Posterior cingulate gyrus (tissue), 11 donors: ENCODE measurements at places on chromosomes 2 and 18.

- no peak for DNase-seq
These were observed 178.0 kb downstream of the ASXL3 start for GRCh38 chr18:33755931-33756560.

DNA sequence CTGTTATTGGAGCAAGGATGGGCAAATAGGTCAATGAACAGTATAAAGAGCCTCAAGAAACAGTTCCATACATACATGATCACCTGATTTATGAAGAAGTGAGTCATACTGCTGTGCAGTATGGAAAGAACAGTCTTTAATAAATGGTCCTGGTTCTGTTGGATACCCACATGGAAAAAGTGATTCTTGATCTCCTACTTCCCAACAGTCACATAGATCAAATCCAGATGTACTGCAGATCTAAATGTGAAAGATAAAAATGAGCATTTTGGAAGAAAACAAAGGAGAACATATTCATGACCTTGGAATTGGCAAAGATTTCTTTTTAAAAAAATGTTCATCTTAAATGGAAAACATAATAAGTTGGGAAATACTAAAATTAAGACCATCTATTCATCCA lies 75.8 kb downstream of the CCDC148 start:
- DNase-seq = no peak

DNA sequence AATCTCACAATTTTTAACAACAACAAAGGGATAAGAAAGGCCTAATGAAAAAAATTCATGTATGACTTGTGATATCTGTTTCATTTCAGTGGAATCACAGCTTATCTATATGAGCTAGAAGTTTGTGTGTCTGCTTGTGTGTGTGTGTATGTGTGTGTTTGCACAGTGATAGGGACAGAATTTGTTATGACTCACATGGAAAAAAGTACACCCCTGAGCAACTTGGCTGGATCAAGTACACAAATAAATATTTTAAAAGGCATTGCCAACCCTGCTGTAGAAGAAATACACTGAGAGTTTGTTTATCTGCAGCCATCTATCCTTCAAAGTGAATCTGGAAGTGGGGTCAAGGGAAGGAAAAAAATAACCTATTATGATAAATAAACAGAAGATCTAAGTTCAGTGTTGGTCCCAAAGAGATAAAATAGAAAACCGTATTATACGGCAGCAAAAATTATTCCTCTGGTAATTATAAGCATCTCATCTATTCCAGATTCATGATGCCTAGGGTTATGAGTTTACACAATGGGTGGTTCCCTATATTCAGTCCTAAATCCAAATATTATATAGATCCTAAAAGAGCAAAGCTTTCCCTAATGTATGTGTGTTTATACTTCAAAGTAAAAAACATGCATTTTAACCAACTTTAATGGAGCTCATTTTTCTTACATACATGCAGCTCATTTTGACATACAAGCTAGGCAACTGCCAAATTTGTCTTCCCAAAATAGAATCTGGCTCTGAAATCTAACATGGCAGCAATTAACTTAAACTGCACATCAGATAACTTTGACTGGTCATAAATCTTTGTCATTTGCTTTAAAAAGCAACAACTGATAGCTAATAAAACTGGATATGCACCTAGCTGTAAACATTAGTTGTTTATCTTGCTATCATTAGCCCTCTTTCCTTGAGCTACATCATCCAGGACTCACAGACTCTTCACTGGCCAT lies 420.6 kb downstream of the IRS1 start:
- DNase-seq = no peak

DNA sequence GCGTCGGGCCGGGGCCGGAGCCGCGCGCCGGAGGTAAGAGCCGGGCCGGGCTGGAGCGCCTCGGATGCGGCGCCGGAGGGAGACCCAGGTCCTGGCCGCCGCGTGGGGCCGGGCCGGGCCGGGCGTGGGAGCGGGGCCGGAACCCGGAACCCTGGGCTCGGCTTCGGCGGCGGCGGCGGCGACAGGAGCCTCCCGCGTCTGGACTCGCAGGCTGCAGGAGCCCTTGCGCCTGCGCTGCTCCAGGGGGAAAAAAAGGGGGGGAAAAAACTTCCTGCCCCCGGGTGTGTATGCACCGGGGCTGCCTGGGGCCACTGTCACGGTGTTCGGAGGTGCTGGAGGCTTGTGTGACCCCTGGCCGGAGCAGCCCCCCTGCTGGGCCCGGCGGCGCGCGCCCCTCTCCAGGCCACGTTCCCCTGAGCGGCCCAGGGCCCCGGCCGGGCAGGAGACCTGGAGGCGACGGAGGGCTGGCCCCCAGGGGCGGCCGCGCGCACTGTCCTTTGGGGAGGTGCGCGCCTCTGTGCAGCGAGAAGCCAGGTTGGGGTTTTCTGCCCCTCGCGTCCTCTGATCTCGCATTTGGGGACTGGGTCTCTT lies 864 bp downstream of the KLHL29 start:
- no peak for DNase-seq

- DNase-seq = no peak
These were observed 262.7 kb upstream of the SPHKAP start for GRCh38 chr2:228444161-228444560.

DNA sequence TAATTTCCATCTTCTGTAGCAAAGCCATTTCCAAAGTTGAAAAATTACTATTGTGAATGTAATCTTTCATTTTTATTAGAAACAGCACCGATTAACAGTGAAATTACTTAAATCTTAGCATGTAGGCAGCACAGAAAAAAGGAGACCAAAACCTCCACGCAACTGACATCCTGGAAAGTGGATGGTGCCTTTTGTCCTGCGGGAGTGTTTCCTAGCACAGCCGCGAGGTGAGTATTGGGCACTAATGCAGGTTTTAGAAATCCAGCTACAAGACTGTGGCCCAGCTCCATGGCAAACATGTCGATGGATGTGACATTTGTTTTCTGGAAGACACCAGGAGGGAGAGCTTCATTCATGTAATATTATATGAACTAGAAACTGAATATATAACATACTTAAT lies 86.9 kb downstream of the MBP start:
- DNase-seq = no peak

DNA sequence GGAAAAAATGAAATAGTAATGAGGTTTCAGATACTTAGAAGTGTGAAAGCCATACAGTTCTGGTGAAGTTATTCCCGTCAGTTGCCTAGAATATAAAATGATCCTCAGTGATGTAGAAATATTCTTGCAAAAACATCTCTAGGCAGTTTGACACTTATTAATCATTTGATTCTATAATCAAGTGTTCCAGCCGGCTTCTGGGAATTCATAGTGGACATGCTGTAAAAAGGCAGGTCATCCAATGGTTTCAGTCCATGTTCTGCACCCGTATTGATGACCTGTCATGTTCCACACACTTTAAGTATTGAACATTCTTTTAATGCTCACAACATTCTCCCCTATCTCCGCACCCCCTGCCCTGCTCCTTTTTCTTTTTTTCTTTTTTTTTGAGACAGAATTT lies 19.8 kb downstream of the ARPC2 start:
- DNase-seq = no peak

DNA sequence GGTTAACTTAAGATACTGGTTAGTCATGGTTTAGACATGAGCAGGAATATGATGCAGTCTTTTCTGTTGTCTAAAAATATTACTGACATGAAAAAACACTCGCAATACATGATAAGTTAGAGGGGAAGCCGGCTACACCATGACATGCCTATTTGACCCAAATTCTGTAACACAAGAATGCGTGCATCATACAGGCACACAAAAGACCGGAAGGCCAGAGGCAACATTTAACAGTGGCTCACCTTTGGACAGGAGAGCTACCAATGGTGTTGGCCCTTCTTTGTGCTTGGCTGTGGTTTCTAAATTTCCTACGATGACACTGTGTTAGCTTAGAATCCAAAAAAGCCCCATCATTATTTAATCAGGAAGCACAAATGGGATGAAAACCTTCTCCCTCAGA lies 4.1 kb downstream of the PARD6G start:
- DNase-seq = no peak

DNA sequence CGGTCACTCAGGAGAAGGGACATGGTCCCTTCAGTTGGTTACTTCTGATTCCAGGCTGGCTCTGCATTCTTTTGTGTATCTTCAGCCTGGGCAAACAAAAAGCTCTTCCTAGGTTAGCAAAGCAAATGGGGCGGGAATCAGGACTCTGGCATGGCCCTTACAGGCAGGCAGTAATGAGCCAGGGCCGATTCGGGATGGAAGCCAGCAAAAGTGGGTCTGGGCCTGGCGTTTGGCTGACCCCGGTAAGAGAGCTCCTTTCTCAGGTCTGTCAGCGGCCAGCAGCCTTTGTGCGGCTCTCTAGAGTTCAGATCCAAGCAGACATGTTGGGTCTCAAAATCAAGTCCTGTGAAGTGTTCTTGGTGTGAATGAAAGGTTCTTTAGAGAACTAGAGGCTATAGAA lies 81.5 kb upstream of the EML6 start:
- no peak for DNase-seq

DNA sequence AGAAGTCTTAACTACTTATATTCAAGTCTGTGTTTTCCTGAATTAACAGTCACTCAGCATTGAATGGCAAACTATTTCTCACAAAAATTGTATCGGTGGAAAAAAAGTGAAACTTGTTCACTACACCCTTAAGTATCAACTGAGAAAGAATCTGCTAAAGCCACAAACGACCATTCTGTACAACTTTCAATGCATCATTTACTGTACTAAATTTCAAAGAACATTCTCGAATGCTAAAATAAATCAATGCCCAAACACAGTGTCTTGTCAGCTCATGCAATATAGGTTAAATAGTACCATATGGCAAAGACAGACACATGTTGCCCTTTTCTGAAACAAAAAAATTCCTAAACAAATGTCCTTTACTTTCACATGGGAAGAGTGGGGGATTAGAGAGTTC lies 9.0 kb downstream of the ZNF516 start:
- no peak for DNase-seq

DNA sequence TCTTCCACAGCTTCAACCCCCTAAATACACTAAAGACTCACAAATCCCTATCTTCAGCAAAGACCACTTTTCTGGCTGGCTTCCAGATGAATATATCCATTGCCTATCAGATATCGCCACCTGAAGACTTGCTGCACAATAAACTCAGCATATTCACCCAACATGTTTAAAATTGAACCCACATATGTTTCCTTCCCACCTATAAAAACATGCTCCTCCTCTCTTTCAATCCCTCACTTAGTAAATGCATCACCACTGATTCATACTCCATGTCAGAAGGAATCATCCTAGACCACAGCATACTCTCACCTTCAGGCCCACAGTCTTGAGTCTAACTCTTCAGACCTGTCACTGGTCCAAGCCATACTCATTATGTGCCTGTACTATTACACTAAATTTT lies 5.3 kb downstream of the SPC25 start:
- no peak for DNase-seq

- DNase-seq = no peak
These were observed 4.3 kb downstream of the TMEFF2 start for GRCh38 chr2:192190474-192190873.

DNA sequence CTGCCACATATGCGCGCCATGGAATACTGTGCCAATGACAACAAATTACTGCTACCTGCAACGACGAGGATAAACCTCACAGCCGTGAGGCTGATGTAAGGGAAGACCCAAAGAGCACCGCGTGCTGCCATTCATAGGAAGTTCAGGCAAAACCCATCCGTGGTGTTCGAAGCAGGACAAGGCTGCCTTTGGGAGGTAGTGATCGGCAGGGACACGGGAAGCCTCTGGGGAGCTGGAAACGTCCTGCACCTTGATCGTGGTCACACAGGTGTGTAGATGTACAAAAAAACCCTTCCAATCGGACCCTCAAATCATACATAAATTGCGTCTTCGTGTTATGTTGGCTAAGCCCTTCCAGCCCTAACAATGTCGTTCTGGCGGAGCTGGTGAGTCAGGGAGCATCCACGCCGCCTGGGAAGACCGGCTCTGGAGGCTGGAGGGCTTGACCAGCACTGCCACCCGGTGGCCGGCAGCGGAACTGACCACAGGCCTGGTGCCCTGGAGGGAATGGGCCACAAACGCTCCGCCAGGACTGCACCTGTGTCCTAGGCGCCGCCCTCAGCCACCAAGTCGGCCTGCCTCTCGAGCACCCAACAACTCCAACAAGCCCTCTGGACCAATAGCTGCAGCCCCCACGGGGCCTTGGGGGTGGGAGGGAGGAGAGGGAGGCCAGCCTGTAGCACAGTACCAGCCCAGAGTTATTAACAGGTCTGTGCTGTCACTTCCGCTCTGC lies 4.1 kb upstream of the NEURL3 start:
- DNase-seq = peak; percentile 92

GRCh38 chr2:11017921-11018320 lies 106.2 kb downstream of the KCNF1 start:
- DNase-seq = no peak

DNA sequence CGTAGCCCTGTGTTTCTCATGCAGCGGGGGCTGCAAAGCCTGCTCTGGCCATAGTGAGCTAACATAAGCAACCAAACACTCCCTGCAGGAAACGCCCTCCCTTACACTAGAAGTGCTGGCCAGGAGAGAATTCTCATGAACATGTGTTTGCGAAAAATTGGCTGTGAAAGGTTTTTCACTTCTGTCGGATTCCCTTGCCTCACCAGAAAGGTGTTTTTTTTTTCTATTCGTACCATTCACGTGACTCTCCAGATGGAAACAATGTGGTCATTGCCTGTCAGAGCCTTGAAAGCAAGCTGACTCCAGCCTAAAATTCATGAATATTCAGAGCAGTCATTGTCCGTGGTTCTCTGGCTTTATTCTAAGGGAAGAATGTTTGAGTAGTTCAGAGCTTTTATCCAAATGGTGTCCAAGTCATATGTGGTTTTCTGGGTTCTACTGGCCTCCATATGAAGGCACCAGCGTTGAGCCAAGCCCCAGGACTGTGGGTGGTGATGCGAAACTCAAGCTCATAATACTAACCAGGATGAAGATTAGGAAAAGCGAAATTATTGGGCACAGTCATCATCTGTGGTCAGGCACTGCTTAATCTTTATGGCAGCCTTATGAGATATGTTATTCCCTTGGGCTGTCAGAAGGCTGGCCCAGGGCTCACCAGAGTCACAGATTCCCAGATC lies 236.4 kb downstream of the ALPK2 start:
- DNase-seq = no peak

GRCh38 chr2:70962885-70963878 lies 15.2 kb upstream of the ANKRD53 start:
- no peak for DNase-seq

DNA sequence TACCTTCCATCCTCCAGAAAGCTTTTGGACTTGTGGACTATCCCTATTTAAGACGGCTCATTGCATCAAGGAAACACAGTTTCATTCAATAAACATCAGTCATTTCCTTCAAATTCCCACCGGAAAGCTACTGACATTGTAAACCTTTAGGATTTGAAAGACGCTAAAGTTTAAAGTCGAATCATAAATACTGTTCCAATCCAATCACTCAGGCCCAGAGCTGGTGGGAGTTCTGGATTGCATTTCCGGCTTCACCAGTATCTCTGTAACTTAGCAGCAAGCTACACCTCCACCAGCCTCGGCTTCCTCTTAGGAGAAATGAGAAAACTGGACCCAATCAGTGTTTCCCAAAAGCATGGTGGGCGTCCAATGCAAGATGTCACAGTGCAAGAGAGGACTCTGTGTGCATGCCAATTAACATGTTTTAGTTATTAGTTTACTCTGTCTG lies 1.6 kb downstream of the WDFY1 start:
- DNase-seq = no peak
